ENCODE measurements at places on chromosomes 3 and 15. TPM values are rescaled to one million over a fixed set of nuclear protein-coding genes. Genes with fewer than 3 reads are reported as not detected.

Gene ZNF80
- not detected for total RNA-seq

- 0 out of 2 replicates have a peak, but pooled peaks cover 1% of the 10 kb centered on the region for H3K27me3 ChIP-seq
- H3K4me1 ChIP-seq: no peaks in the 10 kb centered on the region
- no peaks in the 10 kb centered on the region for H3K36me3 ChIP-seq
- H3K27ac ChIP-seq: no peak overlapping the region
Measured at GRCh38 chr15:38149315-38149714, 103.3 kb upstream of the SPRED1 start.

Gene C3orf20
- not detected for total RNA-seq

DNA sequence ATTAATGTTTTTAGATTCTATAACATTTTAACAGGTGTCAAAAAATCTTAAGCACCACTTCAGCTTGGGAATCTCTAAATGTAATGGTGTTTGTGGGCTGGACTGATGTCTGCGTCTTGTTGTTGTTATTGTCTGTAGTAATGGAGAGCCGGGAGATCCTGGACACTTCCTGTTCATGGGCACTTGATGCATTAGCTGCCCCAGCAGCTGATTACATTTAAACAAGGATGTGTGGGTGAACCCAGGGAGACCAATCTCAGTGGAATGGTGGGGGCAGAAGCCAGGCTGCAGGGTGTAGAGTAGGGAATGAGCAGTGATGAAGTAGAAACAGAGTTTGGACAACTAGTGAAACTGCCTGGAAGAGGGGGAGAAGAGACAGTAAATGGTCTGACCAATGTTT lies 7.8 kb downstream of the CCR5AS start:
- no peaks in the 10 kb centered on the region for H3K36me3 ChIP-seq
- no peak for DNase-seq
- H3K4me3 ChIP-seq: no peak overlapping the region
- no peak overlapping the region for H3K27ac ChIP-seq

DNA sequence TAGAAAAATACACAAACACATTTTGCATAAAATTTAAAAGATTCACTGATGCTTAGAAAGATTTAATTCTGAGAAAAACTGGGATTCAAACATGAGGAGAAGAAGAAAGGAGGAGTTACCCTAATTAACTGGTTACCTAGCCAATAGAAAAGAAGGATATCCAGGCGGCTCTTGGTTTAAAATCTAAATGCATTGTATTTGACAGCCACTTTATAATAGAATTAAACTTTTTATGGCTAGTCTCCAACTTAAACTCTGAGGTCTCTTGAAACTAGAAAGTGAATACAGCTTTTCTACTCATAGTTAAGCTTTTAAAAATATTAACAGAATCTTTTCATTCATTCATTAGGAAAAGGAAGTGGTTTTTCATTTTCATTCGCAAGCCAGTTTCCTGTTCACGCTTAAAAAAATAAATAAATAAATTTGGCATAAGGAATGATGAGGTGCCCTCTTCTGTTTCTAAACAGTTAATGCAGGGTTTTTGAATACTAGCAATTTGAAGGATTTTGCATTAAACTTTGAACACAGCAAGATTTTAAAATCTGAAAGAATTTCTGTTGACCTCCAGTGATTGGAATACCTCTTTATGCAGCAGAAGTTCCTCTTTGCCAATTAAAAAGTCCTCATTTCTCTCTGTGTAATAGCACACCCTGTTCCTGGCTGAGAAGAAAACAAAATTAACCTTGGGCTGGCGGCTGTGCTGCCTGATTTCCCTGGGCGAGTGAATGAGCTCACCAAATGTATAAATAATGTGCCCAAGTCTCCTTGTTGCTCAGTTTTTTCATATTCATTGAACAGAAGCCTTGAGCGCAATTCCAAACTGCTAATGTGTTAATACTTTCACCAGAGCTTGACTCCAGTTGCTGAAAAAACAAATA lies 105.1 kb downstream of the ZMAT3 start:
- peaks cover 2% of the 10 kb centered on the region for H3K27me3 ChIP-seq
- H3K36me3 ChIP-seq: no peaks in the 10 kb centered on the region
- DNase-seq: peak; percentile 37
- H3K4me3 ChIP-seq: no peak overlapping the region

DNA sequence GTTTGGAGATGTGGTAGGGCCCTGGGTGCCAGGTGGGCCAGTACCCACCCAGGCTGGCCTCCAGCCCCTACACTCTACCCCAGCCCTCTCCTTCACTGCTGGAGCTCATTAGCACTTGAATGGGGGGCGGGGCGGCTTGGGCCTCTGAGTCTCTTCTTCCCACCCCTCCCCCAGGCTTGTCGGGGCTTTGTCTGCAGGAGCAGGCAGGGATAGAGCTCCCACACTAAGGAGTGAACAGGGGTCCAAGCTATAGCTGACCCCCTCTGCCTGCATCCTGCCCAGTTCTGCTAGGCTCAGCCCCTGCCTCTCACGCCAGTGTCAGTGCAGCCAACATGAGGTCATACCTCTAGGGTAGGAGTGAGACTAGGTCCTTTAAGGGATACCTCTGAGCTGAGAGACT lies 5.2 kb downstream of the GNAI2 start:
- H3K27me3 ChIP-seq: no peaks in the 10 kb centered on the region
- H3K27ac ChIP-seq: no peak overlapping the region
- peaks cover 46% of the 10 kb centered on the region for H3K4me1 ChIP-seq
- no peak overlapping the region for H3K4me3 ChIP-seq

GRCh38 chr15:65580287-65580686 lies 30.6 kb downstream of the INTS14 start:
- H3K4me1 ChIP-seq: peaks cover 8% of the 10 kb centered on the region
- no peak overlapping the region for H3K27ac ChIP-seq
- no peaks in the 10 kb centered on the region for H3K27me3 ChIP-seq
- no peak overlapping the region for H3K4me3 ChIP-seq
- peaks cover 30% of the 10 kb centered on the region for H3K36me3 ChIP-seq

GRCh38 chr3:21752749-21753347 lies 1.8 kb upstream of the ZNF385D start:
- no peaks in the 10 kb centered on the region for H3K27me3 ChIP-seq
- H3K36me3 ChIP-seq: no peaks in the 10 kb centered on the region
- peak; percentile 49 for DNase-seq
- H3K27ac ChIP-seq: no peak overlapping the region
- H3K4me1 ChIP-seq: no peaks in the 10 kb centered on the region

- H3K27me3 ChIP-seq: no peaks in the 10 kb centered on the region
- H3K4me3 ChIP-seq: no peak overlapping the region
- peaks cover 4% of the 10 kb centered on the region for H3K36me3 ChIP-seq
- no peak overlapping the region for H3K27ac ChIP-seq
- H3K4me1 ChIP-seq: no peaks in the 10 kb centered on the region
Measured at GRCh38 chr3:62281726-62282125, 91.6 kb downstream of the FEZF2 start.

DNA sequence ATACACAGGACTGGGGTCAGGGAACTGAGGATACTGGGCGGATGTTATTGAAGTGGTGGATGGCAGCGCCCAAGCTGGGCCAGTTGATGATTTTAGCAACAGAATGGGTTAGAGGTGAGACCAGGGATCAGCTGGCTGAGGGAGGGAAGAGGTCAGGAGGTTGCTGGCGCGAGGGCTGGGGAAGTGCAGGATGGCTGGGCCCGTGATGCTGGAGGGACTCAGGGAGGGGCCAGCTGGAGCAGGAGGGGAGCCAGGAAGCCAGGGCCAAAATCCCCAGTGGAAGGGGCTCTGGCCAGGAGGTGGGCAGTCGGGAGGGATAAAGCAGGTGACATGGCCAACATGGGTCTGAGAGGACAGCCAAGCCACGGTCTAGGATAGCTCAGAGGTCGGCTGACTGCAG lies 178.0 kb downstream of the NSMCE3 start:
- DNase-seq: no peak
- H3K27me3 ChIP-seq: no peaks in the 10 kb centered on the region
- no peaks in the 10 kb centered on the region for H3K4me1 ChIP-seq
- H3K36me3 ChIP-seq: no peaks in the 10 kb centered on the region
- H3K27ac ChIP-seq: no peak overlapping the region

Gene LDHAL6B
- not detected for total RNA-seq

GRCh38 chr3:195176776-195177175 lies 94.2 kb downstream of the XXYLT1 start:
- H3K4me1 ChIP-seq: peaks cover 9% of the 10 kb centered on the region
- no peak for DNase-seq
- no peaks in the 10 kb centered on the region for H3K27me3 ChIP-seq
- no peak overlapping the region for H3K4me3 ChIP-seq
- H3K36me3 ChIP-seq: peaks cover 6% of the 10 kb centered on the region

Gene TBC1D21
- not detected for total RNA-seq

DNA sequence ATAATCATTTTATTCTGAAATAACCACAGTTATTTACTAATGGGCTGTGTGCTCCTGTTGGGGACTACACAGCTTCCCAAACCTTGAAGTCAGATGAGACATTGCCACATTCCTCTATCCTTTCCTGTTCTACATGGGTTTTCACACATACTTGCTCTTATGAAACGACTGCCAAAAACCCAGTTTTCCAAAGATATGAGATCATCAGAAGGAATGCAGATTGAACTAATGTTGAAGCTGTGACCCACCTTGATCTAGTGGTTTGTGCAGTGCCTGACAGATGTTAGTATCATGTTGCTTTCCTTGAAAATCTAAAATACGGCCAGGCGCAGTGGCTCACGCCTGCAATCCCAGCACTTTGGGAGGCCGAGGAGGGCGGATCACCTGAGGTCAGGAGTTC lies 144.6 kb downstream of the VGLL4 start:
- peaks cover 13% of the 10 kb centered on the region for H3K4me1 ChIP-seq
- no peak overlapping the region for H3K4me3 ChIP-seq
- H3K27me3 ChIP-seq: no peaks in the 10 kb centered on the region

Gene OR5K2
- not detected for total RNA-seq

Gene MOBP
- not detected for total RNA-seq

- no peak for DNase-seq
- H3K4me3 ChIP-seq: no peak overlapping the region
- H3K4me1 ChIP-seq: peaks cover 47% of the 10 kb centered on the region
- H3K27me3 ChIP-seq: no peaks in the 10 kb centered on the region
Measured at GRCh38 chr3:141407825-141408224, 39.5 kb downstream of the ZBTB38 start.

Gene TUSC7
- total RNA-seq: not detected

GRCh38 chr3:168260859-168261258 lies 165.1 kb upstream of the GOLIM4 start:
- no peak overlapping the region for H3K27ac ChIP-seq
- no peaks in the 10 kb centered on the region for H3K27me3 ChIP-seq
- H3K4me3 ChIP-seq: no peak overlapping the region
- no peaks in the 10 kb centered on the region for H3K36me3 ChIP-seq
- DNase-seq: no peak

GRCh38 chr3:177447938-177448337 lies 250.7 kb upstream of the TBL1XR1 start:
- H3K36me3 ChIP-seq: no peaks in the 10 kb centered on the region
- H3K27ac ChIP-seq: no peak overlapping the region
- peaks cover 6% of the 10 kb centered on the region for H3K4me1 ChIP-seq
- no peaks in the 10 kb centered on the region for H3K27me3 ChIP-seq

DNA sequence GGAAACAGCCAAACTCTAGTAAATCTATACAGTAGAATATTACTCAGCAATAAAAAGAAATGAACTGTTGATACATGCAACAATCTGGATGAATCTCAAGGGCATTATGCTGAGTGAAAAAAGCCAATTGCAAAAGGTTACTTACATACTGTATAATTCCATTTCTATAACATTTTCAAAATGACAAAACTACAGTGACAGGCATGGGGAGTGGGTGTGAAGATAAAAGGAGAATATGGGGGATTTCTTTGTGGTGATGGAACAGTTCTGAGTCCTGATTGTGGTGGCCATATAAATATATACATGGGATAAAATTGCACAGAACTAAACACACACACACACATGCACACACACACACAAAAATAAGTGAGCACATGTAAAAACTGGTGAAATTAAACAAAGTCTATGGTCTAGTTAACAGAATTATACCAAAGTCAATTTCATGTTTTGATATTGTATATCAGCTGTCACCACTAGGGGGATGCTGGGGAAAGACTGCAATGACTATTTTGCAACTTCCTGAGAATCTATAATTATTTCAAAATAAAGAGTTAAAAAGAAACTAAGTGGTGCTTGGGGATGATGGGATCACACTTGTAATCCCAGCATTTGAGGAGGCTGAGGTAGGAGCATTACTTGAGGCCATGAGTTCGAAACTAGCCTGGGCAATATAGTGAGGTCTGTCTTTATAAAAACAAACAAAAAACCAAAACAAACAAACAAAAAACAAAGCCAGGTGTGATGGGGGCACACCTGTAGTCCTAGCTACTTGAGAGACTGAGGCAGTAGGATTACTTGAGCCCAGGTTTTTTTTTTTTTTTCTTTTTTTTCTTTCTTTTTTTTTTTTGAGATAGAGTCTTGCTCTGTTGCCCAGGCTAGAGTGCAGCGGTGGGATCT lies 66.0 kb downstream of the SPTSSB start:
- peak; percentile 27 for DNase-seq
- H3K27me3 ChIP-seq: no peaks in the 10 kb centered on the region
- no peak overlapping the region for H3K27ac ChIP-seq
- no peaks in the 10 kb centered on the region for H3K36me3 ChIP-seq

DNA sequence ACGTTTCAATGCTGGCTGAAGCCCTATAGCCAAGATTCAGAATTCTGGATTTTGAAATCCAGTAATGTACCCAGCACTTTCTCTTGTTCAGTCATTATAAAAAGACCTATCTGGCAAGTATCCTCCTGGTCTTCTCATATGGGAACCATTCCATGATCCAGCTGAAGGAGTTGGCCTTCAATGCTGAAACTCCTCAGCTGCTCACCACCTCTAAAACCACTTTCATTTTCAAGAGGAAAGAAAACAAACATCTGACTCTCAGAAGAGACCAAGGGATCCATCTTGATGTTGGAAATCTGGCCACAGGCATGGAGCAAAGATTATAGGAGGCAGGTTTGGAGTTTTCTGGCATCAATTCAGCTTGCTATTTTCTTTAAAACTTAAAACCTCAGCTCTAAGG lies 235.4 kb downstream of the FMN1 start:
- DNase-seq: peak; percentile 92
- H3K27ac ChIP-seq: peak overlapping the region; percentile 89
- no peaks in the 10 kb centered on the region for H3K27me3 ChIP-seq
- no peaks in the 10 kb centered on the region for H3K36me3 ChIP-seq

DNA sequence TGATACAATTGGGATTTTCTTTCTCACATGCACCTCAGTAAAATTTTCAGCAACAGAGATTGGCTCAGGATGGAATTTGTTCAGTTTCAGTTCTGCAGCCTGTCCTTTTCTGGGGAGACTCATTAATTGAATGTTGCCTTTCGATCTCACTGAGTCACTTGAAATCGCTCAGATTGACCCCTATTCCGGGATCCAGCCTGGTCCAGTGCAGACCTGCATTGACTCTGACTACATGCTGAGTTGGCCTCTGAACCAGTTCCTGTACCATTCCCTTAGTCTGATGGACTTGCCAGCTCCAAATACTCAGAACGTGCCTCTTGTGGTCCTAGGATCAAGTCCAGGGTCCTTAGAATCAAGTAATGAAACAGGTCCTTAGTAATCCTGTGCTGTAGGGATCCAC lies 9.4 kb downstream of the IGF1R start:
- H3K27me3 ChIP-seq: no peaks in the 10 kb centered on the region
- H3K27ac ChIP-seq: no peak overlapping the region
- no peak overlapping the region for H3K4me3 ChIP-seq
- peaks cover 3% of the 10 kb centered on the region for H3K36me3 ChIP-seq

GRCh38 chr3:52232279-52233107 lies 6.5 kb downstream of the TWF2 start:
- H3K36me3 ChIP-seq: peaks cover 63% of the 10 kb centered on the region
- H3K4me1 ChIP-seq: peaks cover 11% of the 10 kb centered on the region
- no peak overlapping the region for H3K27ac ChIP-seq
- DNase-seq: no peak
- no peak overlapping the region for H3K4me3 ChIP-seq
- no peaks in the 10 kb centered on the region for H3K27me3 ChIP-seq

All from IMR-90 (cell line).